ENCODE measurements at places on chromosomes 13 and 19.

DNA sequence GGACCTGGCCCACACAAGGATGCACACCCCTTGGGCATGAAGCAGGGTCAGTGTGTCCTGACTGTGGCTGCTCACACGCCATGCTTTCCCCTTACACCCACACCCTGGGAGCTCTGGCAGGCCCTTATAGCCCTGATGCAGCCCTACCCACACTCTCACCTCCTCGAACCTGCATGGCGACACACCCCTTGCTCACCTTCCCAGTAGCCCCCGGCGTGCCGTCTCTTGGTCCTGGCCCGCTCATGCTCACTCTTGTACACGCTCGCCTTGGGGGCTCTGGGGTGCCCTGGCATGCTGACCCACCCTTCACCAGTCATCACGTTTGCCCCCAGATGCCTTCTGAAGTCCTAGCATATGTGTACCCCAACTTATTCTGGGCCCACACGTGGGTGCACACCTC, 56.1 kb downstream of the MAP4K1 start:
- no peak for DNase-seq

DNA sequence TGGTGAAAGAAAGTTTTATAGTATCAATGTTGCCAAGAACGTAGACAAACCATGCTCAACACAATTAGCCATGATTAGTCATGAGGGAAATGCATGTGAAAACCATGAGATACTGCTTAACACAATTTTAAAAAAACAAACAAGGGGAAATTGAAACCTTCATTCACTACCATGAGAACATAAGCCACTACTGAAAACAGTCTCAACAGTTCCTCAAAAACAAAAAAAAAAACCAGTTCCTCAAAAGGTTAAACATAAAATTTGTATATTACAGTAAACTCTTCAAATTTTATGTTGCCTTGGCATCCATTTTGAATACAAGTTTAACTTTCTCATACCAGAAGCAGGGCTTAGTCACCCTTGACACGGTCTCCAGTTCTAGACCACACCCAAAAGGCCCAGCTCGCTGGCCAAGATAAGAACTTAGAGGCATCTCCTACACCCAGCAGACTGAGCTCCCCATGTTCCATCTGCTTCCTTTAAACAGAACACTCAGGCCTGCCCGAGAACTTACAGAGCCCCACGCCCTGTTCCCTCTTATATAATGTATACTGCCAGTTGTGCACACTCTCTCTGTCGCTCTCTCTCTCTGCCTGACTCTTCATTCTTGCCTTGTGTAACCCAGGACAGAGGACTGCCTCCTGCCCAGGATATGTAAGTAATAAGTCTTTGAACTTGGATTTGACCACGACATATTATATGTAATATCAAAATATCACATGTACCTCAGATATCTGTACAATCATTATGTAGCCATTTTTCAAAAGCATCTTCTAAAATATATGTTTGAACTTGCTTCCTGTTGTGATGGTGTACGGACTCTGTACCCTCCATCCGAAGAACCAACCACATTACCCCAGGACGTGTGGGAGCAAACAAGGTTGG, 67.4 kb downstream of the STK24 start:
- DNase-seq = peak; percentile 34

DNA sequence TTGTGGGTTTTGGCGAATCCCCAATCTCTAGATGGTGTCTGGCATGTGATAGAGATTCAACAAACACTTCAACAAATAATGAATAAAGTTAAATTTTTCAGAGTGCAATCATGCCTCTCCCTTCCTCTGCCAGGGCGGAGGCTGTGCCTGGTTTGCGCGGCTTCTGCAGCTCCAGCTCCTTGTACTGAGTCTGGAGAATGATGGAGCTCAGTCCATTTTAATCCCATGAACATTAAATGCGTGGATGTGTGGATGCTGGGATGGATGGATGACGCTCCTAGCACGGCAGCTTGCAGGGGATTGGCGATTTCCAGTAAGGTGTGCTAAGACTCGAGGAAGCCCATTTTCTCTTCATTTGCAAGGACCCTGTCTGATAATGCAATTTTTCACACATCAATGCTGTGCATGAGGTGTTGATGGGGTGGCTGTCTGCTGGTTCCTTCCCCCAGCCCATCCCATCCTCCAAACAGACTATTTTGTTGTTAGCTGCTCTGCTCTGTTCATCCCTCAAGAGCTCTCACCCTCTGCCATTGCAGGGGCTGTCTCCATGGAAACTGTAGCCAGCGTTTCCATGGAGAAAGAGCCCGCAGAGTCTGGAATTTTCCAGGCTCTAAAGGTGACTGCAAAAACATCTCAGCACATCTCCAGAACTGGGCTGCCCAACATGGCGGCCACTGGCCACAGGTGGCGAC, 92.6 kb upstream of the PEG3 start:
- no peak for DNase-seq

DNA sequence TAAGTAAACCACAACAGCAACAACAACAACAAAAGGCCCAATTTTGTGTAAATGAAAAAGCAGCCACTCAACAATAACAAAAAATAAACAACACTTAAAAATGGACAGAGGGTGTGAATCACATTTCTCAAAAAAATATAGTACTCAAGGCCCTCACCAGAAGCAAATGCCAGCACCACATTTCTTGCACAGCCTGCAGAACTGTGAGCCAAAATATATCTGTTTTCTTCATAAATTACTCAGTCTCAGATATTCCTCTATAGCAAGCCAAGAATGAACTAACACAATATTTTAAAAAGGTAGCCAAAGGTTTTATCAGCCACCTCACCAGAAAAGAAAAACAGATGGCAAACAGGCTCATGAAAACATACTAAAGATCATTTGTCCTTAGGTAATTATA, 3.9 kb upstream of the CD33 start:
- DNase-seq = no peak
